Hematopoietic multipotent progenitor cell treated with erythropoietin and hydrocortisone succinate and interleukin-3 and kit ligand, for 15 days (in vitro differentiated cells): ENCODE measurements at places on chromosomes 7 and 10.

- DNase-seq = no peak
These were observed 7.8 kb downstream of the ACTA2 start for GRCh38 chr10:88944813-88945212.

DNA sequence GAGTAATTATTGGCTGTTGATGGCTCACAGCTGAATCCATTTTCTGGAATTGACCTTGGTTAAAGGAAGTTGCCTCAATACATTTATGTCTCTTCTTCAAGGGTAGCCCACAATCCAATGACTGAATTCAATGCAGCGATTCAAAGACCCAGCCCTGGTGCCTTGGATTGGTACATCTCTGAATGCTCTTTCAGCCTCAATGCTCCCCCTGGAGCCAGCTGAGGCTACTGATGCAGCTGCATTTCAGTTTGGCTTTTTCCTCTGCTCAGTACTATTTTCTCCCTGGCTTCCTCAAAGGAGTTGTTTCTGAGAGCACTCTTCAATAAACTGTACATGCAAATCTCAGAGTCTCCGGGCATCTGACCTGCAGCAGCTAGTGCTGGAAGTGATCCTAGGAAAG is 633 bp upstream of the EBLN1 start:
- DNase-seq = no peak

- no peak for DNase-seq
These were observed 304.1 kb downstream of the GRM8 start for GRCh38 chr7:126948664-126949063.

GRCh38 chr7:45978010-45978681 is 57.1 kb upstream of the IGFBP3 start:
- no peak for DNase-seq

- DNase-seq = no peak
These were observed 81.1 kb upstream of the TRIM24 start for GRCh38 chr7:138378741-138379559.
